Suprapubic skin (tissue), 4 donors: ENCODE measurements at places on chromosomes 12 and 14.

GRCh38 chr14:101827286-101827685 is 65.8 kb downstream of the PPP2R5C start:
- DNase-seq: no peak

GRCh38 chr12:77746096-77746495 is 84.6 kb upstream of the NAV3 start:
- DNase-seq: no peak

GRCh38 chr12:120254809-120255208 is 10.7 kb downstream of the PXN start:
- no peak for DNase-seq

DNA sequence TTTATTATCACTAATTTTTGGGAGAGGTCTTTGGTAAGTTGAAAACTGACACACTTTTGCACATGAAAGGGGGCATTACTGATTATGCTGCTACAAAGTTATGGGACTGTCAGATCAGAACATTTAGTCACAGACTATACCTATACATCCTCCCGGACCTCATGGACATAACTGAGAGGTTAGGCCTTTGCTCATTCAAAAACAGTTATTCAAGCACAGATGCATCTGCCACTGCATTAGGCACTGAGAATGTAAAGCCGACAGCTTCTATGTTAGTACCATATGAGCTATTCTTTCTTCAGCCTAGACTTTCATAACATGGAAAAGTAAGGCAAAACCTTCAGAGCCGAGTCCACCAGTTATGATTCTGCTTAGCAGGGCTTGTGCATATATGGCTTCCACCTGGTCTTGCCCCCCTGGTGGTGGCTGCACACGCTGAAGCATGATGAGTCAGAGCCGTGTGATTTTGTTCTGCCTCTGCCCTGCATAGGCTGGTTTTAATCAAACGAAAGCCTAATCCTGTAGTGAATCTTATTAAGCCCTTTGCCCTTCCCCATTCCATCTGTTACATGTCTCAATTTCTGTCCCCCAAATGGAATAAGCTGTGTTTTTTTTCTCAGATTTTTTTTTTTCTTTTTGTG is 21.8 kb upstream of the RNU6-8 start:
- no peak for DNase-seq

DNA sequence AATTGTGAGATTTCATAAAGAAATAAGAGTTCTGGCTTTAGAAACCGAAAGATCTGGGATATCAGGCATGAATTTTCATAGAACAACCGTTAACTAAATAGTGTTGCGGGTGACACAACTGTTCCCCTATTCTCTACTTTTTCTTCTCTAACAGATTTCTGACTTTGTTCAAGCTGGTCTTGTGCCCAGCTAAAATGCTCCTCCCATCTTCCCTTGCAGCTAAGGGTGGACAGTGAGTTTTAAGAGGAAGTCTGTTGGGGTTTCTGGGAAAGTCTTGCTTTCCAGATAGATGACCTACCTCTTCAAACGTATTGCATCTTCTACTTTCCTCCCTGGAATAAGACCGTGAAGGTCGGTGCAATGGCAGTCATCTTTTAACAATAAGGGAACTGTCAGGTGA is 18.7 kb downstream of the CCDC63 start:
- no peak for DNase-seq

- DNase-seq: peak; percentile 61
Measured at GRCh38 chr14:95511687-95512086, 4.8 kb downstream of the SYNE3 start.

DNA sequence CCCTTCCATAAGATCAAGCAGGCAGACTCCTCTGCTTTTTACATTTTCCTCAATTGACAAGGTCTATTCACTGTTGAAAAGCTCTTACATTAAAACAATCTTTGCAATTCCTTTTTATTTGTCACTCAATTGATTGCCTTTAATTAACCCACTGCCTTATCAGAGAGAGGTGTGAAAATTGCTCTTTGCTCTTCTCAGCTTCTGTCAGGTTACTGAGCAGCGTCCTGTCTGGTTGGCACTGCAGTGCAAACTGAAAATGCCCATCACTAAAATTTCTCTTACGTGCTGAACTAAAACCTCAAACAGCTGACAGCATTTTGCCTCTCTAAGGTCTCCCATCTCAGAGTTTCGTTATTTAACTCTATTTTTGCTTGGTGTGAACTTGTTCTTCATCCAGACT is 504.1 kb upstream of the ATXN7L3B start:
- DNase-seq: no peak

GRCh38 chr12:103313894-103314293 is 181.9 kb downstream of the C12orf42 start:
- no peak for DNase-seq

- no peak for DNase-seq
Measured at GRCh38 chr12:92085040-92085735, 60.5 kb downstream of the BTG1 start.

DNA sequence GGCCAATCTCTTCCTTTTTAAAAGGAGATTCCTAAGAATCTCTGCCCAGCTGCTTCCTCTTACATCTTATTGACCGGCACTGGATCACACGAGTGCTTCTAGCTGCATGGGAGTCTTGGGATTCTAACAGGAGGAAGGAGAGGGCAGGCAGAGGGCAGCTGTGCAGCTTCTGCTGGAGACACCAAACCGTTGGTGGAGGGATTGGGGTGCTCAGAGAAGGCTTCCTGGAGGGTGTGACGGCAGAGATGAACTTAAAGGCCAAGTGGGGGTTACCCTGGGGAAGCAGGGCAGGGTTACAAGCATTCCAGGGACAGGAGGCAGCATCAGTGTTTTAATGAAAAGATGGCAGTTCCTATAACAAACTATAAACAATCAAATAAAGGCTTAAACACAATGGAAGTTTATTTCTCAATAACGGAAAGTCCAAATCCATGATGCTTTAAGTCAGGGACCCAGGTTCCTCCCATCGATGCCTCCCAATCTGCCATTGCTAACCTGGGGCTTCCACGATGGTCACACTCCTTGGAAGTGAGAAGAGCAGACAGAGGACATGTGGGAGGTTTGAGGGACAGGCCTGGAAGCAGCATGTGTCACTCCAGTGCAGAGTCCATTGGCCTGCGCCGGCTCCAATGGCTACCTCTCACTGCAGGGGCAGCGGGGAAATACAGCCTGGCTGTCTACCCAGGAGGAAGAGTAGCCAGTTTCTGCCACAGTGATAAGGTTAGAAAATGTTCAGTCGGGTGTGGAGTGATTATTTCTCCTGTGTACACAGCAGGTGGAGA is 53.1 kb upstream of the DDX11 start:
- DNase-seq: peak; percentile 59

GRCh38 chr12:42182394-42182793 is 37.7 kb upstream of the GXYLT1 start:
- no peak for DNase-seq

DNA sequence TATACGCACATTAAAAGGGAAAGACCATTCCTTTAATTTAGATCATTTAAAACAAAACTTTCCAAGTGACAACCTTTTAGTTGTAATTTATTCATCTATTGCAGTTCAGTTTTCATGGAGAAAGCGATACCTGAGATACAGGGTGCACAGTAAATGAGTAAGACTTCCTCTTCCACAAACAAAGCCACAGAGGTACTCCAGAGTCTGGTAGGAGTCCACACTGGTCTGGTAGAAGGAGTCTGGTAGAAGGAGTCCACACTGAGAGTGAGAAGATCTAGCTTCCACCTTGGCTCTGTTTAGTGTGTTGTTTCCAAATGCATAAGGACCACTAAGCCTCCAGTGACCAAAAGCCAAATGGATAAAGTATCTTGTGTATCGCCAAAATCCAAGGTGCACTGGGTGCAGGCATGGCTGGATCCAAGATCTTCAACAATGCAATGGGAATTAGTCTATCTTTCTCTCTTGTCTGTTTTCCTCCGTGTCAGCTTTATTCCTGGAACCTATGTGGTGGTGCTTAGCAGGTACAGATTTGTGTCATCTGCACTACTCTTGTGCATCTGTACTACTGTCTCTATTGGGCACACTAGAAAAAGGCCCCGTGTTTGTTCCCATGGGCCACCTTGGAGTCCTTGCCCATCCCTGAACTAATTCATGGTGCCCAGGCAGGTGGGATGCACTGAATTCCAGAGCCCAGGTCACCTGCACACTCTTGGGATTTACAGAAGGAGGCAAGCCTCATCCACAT is 331.1 kb downstream of the BCL11B start:
- peak; percentile 25 for DNase-seq

DNA sequence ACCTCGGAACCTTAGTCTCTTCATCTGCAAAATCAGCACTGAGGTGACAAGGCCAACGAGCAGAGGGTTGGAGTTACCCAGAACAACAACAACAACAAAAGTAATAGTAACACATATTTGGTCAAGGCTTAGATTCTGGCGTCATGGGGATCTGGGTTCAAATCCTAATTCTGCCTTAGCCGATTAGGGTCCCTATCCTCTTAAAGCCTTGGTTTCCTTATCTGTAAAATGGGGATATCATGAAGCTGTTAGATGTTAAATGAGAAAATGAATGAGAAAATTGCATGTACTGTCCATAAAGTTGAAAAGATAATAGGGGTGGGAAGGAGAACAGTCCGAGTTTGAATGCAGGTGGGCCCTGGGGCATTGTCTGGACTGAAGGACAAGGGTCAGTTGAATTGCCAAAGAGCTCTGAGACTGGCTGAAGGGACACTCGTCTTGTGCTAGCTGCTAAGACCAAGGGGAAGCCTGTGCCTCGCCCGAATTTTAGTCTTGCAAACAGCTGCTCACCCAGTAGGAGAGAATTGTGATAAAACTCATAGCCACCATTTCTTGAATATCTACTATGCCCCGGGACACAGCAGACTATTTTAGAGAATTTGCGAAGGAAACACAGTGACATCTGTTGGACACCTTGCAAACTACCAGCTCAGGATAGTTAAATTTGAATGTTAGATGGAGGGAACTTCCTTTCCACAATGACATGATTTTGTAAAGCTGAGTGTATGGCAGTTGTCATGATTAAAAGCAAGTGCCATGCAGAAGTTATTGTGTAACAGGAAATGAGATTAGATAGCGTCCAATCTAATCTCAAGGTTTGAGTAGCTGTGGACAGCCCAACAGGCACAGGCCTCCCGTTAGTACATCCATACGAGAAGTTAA is 6.8 kb upstream of the HNF1A start:
- no peak for DNase-seq
